ENCODE measurements at places on chromosomes 5 and 9. TPM values are rescaled to one million over a fixed set of nuclear protein-coding genes. Genes with fewer than 3 reads are reported as not detected.

Gene C1QTNF2
- total RNA-seq = not detected

GRCh38 chr9:127344368-127345000, 52.5 kb upstream of the SLC2A8 start:
- H3K36me3 ChIP-seq = no peaks in the 10 kb centered on the region
- H3K4me1 ChIP-seq = no peaks in the 10 kb centered on the region
- no peaks in the 10 kb centered on the region for H3K27me3 ChIP-seq
- DNase-seq = no peak

Gene PTPRD
- total RNA-seq = 55.9 TPM

DNA sequence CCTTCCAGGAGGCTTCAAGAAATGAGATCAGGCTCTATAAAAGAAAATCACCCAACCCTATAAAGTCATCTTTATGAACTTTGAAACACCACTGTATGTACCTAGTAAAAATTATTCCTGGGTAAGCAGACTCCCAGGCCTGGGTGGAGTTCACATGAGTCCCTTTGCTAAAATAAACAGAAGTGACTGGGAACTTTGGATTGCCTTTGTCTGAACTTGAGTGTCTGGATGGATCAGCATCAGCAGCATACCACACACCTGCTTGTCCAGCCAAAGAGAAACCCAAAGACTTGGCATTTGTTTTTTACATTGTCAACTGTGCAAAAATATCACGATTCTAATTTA, 79.6 kb upstream of the CDKN2B start:
- no peak for DNase-seq
- H3K4me1 ChIP-seq = peaks cover 19% of the 10 kb centered on the region
- no peak overlapping the region for H3K27ac ChIP-seq
- no peaks in the 10 kb centered on the region for H3K27me3 ChIP-seq
- H3K36me3 ChIP-seq = no peaks in the 10 kb centered on the region

- H3K36me3 ChIP-seq = no peaks in the 10 kb centered on the region
- no peaks in the 10 kb centered on the region for H3K27me3 ChIP-seq
- H3K4me3 ChIP-seq = no peak overlapping the region
- no peak overlapping the region for H3K27ac ChIP-seq
Observed at GRCh38 chr5:130138406-130139045, 234.3 kb downstream of the CHSY3 start.

Gene EIF4E1B
- total RNA-seq = not detected

DNA sequence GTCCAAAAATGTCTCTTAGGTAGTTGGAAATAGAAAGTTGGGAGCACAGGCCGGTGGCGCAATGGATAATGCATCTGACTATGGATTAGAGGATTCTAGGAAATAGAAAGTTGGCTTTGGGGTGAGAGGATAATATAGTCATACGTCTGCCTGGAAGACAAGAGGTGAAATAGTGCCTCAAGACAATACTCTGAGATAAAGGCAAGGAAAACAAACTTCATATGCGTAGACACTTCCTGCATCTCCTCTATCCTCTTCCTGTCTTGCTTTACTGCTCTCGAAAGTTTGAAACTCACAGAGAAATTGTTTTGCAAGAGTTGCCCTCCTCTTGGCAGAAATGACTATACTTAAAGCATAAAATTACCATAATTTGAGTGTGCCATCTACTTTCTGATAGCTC, 153.2 kb upstream of the FBXL7 start:
- no peaks in the 10 kb centered on the region for H3K36me3 ChIP-seq
- H3K4me3 ChIP-seq = no peak overlapping the region
- H3K4me1 ChIP-seq = no peaks in the 10 kb centered on the region
- DNase-seq = no peak
- H3K27me3 ChIP-seq = no peaks in the 10 kb centered on the region
